ENCODE measurements at places on chromosomes 3 and 15.
A peak's percentile ranks its signal among the peaks of the same experiment; 100 is the strongest.

DNA sequence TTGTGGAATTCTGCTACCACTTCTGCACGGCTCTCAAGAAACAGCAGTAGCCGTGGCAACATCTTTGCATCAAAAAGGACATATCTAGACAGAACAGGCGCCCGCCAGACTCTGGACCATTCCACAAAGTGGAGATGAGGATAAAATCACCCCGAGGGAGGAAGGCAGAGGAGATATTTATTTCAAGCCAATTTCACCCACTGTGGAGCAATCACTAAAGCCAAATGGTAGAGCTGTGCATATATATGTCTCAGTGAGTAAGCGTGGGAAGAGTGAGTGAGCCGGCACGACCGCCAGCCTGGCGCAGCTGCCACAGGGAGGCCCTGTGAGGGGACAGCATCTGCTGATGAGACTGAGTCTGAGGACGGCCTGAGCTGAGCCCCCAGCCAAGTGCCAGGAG, 111.3 kb downstream of the MEGF11 start:
- DNase-seq, result no peak

DNA sequence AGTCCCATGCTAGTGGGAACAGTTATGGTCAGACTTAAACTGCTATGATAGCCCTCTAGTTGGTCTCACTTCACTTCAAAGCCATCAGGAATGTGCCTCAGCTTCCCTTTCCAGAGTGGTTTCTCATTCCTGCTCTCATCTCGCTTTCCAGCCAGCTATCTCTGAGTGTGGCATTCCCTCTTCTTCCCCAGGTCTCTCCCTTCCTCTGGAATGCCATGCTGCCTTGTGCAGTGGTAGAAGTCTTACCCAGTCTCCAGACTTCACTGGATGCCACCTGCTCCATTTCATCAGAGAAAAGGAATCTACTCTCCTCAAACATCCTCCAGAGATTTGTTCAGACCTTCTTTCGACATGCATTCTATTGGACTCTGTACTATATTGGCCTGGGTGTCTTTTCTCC, 83.0 kb downstream of the AGBL1 start:
- no peak for DNase-seq

DNA sequence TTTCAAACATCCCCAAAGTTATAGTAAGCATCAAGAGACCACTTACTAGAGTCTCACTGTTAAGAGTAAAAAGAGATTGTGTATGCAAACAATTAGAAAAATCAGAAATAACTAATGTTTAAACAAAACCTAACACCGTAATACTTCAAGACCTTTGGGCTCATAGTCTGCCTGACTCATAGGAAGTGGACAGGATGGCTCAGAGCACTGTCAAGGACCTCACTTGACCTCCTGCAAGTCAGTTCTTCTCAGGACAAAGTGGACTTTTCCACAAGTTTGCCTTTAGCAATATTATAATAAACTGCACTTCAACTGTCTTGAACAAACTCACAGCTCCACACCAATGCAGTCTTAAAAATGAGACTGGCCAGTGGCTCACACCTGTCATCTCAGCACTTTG, 34.8 kb downstream of the IL12A start:
- no peak for DNase-seq

DNA sequence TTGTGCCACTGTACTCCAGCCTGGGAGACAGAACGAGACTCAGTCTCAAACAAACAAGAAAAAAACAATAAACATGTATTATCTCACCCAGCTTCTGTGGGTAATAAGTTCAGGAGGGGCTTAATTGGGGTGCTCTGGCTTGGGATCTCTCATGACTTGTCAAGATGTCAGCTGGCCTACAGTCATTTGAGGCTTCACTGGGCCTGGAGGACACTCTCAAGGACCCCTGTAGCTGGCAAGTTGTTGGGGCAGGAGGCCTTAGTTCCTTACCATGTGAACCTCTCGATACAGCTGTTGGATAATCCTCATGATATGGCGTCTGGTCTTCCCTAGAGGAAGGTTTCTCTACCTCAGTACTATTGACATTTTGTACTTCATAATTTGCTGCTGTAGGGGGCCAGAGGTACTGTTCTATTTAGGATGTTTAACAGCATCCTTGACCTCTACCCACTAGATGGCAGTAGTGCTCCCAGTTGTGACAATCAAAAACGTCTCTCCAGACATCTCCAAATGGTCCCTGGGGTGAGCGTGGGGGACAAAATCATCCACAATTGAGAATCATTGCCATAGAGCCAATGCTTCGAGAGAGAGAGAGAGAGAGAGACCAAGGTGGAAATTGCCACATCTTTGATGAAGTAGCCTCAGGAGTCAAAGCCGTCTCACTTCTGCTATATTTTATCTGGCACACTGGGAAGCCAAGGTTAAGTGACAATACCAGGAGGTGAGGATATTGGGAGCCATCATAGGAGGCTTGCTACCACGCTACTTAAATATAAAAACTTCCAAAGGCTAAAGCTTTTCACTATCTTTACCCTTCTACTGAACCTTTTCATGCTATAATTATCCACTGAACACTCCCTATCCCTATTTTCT, 23.9 kb upstream of the SLTM start:
- peak; percentile 46 for DNase-seq

DNA sequence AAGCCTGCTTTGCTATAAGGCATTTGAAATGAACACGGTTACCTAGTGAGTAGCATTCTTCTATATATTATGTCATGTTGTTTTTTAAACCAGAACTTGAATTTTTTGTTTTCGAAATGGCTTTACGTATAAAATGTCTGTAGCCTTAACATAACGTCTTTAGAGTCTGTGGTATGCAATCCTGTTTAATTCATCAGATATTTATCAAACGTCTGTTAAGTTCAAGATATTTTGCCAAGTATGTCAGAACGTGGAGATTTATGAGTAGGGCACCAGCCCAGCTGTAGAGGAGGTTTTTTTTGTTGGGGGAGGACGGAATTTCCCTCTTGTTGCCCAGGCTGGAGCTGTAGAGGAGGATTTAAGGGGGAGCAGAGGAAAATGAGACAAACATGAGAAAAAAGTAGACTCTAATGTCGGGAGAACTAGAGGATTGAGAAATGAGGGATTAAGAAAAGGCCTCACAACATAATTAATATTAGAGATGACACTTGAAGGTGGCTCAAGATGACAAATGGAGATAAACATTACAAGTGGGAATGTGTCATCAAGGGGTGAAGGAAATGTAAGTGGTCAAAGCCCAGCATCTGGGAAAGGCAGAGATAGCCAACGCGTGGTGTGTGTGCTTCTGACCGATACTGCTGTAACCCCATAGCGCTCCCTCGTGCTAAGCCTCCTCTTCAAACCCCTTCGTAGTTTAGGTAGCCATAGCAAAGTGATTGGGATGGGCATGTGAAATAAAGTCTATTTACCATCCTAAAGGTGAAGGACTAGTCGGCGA, 154.0 kb upstream of the GOLGA6L4 start:
- no peak for DNase-seq

DNA sequence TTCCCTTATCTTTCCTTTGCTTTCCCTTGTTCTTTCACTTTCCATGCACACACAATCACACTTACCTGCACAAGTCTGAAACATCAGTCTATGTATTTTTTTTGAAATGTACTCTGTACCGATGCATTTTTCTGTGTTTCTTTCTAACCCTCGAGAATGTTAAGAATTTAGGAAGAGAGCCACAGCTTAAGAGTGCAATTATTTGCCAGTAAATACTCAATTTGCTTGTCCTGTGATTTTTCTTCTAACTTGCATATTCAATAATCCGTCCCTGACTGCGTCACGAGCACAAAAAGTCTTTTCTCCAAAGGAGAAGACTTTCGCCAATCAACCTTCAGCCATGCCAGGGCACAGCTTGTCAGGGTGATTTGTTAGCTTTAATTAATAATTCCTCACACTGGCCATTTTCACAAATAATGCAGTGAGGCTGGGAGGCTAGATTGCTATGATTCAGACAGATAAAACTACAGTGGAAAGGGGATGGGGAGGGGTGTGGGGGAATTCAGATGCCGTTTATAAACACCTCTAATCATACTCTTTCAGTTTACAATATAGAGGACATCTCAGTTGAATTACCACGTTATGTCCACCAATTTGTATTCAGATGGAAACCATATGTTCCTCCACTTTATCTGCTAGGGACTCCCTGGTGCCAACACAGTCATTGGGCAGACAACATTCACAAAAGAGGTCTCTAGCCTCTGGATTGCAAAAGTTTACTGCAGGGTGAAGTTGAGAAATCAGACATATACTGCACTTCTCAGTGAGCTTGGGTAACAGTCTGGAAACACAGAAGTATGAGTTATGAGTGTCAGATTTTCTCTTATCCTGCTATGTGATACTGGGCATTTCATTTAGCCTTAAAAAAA, 388.0 kb downstream of the ZBTB20 start:
- DNase-seq, result no peak

DNA sequence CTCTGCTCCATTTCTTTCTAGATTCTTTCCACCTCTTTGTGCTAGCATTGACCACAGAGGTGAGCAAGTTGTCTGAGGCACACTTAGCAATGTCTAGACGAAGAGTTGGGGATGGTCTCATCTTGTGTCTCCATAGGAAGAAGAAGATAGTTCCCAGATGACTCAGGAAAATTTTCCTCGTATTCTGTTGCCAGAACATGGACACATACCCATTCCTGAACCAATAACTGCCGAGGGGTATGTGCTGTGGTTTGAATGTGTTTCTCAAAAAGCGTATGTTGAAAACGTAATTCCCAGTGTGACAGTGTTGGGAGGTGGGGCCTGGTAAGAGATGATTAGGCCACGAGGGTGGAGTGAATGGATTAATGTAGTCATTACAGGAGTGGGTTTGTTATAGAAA, 107.5 kb upstream of the GALNT15 start:
- no peak for DNase-seq

DNA sequence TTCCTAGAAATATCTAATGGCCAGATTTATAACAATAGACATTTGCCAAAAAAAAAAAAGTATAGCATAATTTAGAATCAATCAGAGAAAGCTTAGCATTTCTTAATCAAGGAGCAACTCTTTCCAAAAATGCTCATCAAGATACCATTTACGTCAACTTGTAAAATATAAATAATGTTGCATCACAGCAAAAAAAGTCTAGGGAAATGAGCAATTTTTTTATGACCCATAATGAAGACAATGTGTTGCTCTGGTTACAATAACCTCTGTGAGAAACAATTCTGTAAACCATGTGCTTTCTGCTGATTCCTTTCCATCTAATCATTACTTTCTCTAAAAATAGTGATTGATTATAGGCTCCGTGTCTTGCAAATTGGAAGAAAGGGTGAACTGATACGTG, 36.3 kb downstream of the KBTBD8 start:
- no peak for DNase-seq

DNA sequence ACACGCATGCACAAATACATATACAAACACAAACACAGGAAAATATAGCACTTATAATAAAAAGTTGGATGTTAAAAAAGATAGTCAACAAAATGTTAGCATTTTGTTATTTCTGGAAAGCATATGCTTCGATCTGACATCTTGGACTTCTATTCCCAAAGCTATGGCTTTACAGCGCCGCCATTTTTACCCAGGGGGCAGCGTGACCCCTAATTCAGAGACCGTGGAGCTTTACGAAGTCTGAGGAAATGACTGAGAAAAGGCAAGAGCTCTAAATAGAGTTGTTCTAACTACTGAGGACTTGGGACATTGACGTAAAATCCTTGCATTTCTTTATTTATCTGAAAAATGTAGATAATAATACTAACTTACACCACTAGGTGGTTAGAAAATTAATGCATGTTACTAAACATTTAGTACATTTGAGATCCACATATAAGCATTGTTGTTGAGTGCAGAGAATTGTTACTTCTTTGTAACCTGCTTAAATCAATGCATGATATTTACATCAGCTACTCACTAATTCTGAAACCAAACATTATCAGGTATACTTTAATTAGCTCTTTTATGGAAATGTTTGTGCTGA, 155.4 kb downstream of the TP63 start:
- no peak for DNase-seq

- DNase-seq, result no peak
These were observed 4.9 kb downstream of the LPP start for GRCh38 chr3:188158731-188159310.

- DNase-seq, result no peak
These were observed 247.3 kb upstream of the CHRM5 start for GRCh38 chr15:33720952-33721351.

GRCh38 chr3:100419406-100419805, 18.1 kb downstream of the LNP1 start:
- DNase-seq, result no peak

- no peak for DNase-seq
These were observed 171.5 kb downstream of the ZMAT3 start for GRCh38 chr3:178900029-178900646.

GRCh38 chr3:59680919-59681318, 631.1 kb upstream of the CFAP20DC start:
- no peak for DNase-seq

GRCh38 chr3:131020122-131020693, 6.4 kb downstream of the ASTE1 start:
- DNase-seq, result no peak

DNA sequence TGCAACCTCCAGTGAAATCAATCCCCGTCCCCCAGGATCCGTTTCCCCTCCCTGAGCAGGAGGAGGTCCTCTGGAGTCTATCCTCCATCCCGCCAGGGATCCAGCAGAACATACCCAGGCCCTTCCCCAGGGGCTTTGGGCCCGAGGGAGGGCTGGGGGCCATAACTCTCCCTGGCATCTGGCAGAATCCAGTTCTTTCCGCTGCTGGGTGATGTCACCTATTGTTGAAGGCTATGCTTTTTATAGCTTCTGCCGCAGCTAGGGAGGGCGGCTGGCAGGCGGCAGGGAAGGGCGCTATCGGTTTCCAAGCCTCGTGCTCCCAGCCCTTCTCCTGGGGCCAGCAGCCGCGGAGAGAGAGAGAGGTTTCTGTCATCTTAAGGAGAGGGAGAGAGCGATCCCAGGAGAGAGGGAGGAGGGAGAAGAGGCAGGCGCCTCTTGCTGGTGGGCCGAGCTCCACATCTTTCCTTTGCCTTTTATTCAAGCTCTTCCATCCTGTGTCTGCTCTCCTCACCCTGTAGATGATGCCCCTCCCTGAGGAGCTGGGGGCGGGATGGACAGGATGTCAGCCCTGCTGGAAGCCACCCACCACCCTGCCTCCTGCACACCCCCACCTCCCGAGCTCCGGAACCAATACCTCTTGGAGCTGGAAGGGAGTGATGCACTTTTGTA, 120.1 kb downstream of the ANP32A start:
- DNase-seq, result no peak

DNA sequence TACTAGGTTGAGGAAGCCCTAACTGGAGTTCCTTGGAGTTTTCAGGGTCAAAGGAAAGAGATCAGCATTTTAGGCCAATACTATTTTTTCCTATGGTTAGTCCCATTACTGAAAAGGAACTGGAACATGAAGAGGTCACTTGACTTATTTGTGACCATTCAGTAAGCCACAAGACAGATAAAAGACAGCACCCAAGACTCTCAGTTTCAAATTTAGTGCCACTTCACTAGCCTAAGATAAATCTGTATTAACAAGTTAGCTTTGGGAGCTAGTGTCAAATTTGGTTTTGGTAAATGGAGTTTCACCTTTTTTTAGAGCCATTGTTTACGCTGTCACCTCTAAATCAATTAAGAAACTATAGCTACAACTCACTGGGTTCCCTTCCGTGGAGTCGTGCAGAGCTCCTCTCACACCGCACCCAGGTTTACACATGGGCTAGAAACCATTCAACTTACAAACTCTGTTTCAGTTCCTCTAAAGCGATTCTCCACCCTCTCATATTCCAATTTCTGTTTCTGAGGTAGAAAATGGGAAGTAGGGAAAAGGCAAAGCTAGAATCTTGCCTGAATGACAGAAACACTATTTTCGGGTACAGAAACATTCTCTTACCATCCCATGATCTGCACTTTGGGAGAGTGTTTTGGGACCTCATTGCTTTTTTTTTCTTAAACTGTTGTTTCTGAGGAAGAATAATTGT, 14.4 kb downstream of the CCDC32 start:
- DNase-seq, result no peak
